HFFc6 (cell line): ENCODE measurements at places on chromosomes 2 and 18.

DNA sequence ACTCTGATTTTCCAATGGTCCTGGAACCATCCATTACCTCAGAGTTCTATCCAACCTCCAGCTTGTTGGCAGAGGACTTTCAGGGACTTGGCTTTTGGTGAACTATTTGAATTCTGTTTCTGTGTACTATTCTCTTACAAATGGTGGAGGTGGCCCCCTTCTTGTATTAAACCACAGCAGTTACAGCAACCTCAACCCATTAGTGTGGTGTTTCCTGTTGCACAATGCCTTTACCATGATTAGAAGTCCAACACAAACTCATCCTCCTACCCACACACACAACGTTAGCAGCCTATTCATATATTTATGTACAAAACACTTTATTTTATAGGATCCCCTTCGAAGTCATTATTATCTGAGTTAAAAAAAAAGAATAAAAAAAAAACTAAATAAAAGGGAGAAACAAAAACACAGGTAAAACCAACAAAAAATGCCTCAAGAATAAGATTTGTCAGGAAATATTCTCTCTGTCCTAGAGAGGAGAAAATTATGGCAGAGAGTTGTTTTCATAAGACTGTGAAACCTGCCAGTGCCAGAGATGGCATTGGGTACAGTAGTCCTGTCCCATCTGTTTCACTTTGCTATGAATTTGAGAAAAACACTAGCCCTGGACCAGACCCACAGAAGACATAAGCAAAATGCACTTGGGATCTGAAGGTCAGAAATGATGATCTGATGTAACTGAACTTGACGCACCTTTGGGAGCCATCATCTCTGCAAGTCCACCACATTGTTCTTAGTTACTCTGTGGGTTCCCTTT lies 1896.0 kb upstream of the PIK3C3 start:
- no peak for DNase-seq

- no peak for DNase-seq
Observed at GRCh38 chr2:180621366-180621765, 359.0 kb upstream of the UBE2E3 start.

GRCh38 chr2:144645083-144645778 lies 125.3 kb upstream of the ZEB2 start:
- peak; percentile 8 for DNase-seq

DNA sequence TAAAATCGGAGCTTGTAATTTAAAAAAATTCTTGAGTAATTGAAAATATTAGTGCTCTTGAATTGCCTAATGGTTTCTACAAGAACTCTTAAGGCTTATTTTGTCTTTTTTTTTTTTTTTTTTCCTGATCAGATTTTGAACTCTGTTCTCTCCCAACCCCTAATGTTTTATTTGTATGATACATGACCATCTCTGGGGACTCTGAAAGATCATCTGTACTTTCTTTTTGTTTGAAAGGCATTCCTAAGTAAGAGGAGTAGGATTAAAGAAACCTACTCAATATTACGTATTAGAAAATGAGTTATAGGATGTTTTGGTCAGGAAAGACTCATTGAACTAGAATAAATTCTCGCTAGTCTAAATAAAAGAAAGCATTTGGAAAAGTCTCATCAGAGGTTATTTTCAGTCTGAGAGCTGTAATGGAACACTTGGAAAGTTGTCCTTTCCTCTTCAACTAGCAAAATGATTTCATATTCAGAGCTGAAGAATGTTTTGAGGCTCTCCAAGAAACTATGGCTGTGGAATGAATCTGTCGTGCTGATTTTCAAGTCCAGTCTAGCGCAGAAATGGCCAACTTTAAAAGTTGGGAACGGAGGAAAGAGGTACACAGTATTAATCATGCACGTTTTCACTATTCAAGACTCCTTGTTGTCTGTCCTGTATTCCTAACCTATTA lies 182.7 kb downstream of the PRPF40A start:
- DNase-seq: no peak

DNA sequence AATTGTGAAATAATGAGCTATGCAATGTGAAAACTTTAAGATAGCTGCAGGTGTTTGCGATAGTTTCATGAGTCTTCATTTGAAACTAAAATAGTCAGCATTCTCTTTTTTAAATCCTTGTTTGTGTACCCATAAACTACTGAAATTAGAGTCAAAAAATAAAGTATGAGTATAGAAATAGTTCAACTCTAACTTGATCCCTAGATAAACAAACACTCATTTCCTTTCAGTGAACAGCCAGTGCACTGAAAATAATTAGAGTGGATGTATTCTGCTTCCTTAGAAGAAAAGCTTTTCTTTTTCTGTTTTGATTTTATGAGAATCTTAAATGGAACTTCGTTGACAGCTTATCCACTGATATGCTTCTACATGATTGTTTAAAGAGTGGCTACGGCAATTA lies 1033.4 kb downstream of the SOCS6 start:
- DNase-seq: no peak

DNA sequence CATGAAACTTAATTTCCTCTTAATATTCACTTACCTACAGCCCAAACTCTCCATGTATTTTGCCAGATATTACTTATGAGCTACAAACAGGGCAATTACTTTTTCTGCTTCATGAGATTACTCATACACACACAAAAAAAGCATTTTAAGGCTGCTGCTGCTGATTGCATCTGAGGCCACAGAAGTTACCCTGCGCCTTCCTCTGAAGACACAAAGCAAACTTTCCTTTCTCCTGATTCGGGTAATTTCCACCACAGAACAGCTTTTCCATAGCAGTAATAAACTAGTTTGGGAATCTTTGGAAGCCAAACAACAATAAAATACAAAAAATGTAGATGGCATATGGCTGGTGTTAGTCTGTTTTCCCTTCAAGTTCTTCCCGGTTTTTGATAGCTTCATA lies 6.2 kb downstream of the TTC32 start:
- no peak for DNase-seq

- no peak for DNase-seq
Observed at GRCh38 chr2:46257980-46258379, 39.2 kb upstream of the EPAS1 start.

GRCh38 chr2:14700753-14701152 lies 68.2 kb downstream of the LRATD1 start:
- no peak for DNase-seq

GRCh38 chr2:48545244-48545643 lies 15.3 kb downstream of the STON1 start:
- no peak for DNase-seq

DNA sequence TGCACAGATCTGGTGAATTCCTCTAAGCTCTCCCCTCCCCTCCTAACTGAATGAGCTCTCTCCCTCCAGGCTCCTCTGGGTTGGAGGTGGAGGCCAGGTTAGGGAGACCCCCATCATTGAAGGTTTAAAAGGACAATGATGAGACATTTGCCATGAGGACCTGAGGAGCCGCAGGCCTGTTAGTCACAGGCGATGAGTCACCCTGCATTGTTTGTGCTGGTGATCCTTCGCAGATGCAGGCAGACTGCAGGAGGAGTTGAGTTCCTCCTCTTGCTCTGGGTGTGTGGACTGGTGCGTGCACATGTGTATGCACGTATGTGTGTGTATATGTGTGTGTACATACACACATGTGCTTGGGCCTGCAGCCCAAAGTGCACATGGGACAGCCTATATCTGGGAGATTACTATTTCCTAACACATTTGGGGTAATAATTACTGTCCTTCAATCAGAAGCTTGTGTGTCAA lies 42.0 kb downstream of the MCFD2 start:
- peak; percentile 94 for DNase-seq
